Skin of body (tissue), 3 donors: ENCODE measurements at places on chromosomes 16 and 17. TPM values are rescaled to one million over a fixed set of nuclear protein-coding genes. Genes with fewer than 3 reads are reported as not detected.

TVP23B gene
- total RNA-seq: 38.3 TPM

C17orf75 gene
- 23.9 TPM for total RNA-seq

GIT1 gene
- total RNA-seq: 13.3 TPM

SEC14L5 gene
- 0.49 TPM for total RNA-seq

SSTR5 gene
- total RNA-seq: not detected

PSMB3 gene
- 106 TPM for total RNA-seq

KRTAP9-8 gene
- 8.5 TPM for total RNA-seq

EPOP gene
- total RNA-seq: 0.49 TPM

CCDC40 gene
- 3.3 TPM for total RNA-seq

PTGES3L gene
- 4.8 TPM for total RNA-seq

SMIM5 gene
- 7.2 TPM for total RNA-seq

HOXB7 gene
- total RNA-seq: 2.7 TPM

SAMD14 gene
- 1.4 TPM for total RNA-seq

SYT17 gene
- total RNA-seq: 3.1 TPM

AURKB gene
- 12.4 TPM for total RNA-seq

ACE gene
- 5.6 TPM for total RNA-seq

ZNF646 gene
- total RNA-seq: 8.9 TPM

IRX3 gene
- total RNA-seq: 13.1 TPM

CES2 gene
- 18.7 TPM for total RNA-seq

IRF8 gene
- total RNA-seq: 22.6 TPM

SPNS2 gene
- 24.1 TPM for total RNA-seq

CSH2 gene
- not detected for total RNA-seq

PSMB10 gene
- total RNA-seq: 16.4 TPM

KCNJ16 gene
- 0.69 TPM for total RNA-seq

USP7 gene
- 96.4 TPM for total RNA-seq

NGFR gene
- total RNA-seq: 11.2 TPM

MYH2 gene
- total RNA-seq: 79.7 TPM

ABCC6 gene
- total RNA-seq: 1.9 TPM

NOS2 gene
- total RNA-seq: 0.89 TPM

CTF1 gene
- 0.59 TPM for total RNA-seq

ZNF688 gene
- 8.9 TPM for total RNA-seq

SGCA gene
- total RNA-seq: 14.6 TPM

SLC47A1 gene
- 0.59 TPM for total RNA-seq
